Body of pancreas (tissue), 4 donors: ENCODE measurements at places on chromosomes 12 and 14. TPM values are rescaled to one million over a fixed set of nuclear protein-coding genes. Genes with fewer than 3 reads are reported as not detected.

- H3K4me1 ChIP-seq, result peaks cover 10% of the 10 kb centered on the region
- H3K36me3 ChIP-seq, result no peaks in the 10 kb centered on the region
- H3K27me3 ChIP-seq, result no peaks in the 10 kb centered on the region
- no peak overlapping the region for H3K27ac ChIP-seq
Measured at GRCh38 chr14:68098834-68099233, 279.3 kb downstream of the RAD51B start.

Gene JPH4
- total RNA-seq, result 0.52 TPM

- H3K4me1 ChIP-seq, result peaks cover 7% of the 10 kb centered on the region
- no peaks in the 10 kb centered on the region for H3K27me3 ChIP-seq
- no peak overlapping the region for H3K27ac ChIP-seq
- H3K4me3 ChIP-seq, result no peak overlapping the region
Measured at GRCh38 chr14:32329690-32330285, 690 bp downstream of the AKAP6 start.

- no peak overlapping the region for H3K27ac ChIP-seq
- H3K27me3 ChIP-seq, result no peaks in the 10 kb centered on the region
- peaks cover 25% of the 10 kb centered on the region for H3K4me1 ChIP-seq
Measured at GRCh38 chr12:48993787-48994186, 5.4 kb downstream of the DDN start.

Gene TAS2R43
- total RNA-seq, result 8.6 TPM
